ENCODE measurements at places on chromosomes 6 and 20.

DNA sequence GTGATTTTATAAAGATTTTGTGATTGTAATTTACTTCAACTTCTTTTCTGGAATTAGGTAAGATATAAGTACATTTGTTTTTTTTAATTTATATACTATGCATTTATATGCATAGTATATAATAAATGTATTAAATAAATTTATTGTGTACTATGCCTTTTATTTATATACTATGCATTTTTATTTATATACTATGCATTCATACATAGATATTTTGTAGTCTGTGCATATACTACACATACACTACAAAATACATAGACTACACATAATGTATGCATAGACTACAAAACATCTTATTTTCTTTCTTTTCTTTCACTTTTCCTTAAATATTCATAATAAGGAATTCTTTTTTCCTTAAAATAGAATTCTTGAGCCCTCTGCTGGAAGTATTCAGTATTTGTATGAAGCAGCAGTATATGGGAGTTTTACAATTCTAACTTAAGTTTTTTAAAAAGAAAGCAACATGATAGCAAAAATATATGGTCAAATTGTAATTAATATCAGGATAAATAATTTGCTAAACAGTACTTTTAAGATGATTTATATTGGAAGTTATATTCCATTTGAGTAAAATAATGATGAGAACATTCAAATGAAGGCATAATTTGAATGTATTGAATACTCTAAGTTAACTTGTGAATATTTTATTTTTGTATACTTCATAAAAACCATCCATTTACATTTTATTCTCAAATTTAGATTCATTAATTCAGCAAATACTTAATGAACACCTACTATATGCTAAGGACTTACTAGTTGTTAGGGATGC, 129.3 kb downstream of the KLHL32 start:
- DNase-seq: no peak

DNA sequence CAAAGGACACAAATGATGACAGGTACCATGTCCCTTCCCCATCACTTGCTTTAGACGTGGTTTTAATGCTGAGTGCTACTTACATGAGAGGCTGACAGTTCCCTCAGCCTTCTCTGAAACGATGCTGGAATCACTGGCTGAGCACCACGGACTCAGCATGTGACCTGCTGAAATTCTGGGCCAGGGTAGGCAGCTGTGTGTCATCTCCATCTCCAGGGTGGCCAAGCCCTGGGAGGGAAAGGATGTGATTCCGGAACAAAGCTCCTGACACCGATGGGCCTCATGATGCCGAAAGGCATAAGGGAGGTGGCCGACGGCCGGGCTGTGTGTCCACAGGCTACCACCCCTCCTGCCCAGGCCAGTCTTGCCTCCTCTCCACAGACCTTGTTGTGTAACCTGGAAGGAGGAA, 184.3 kb upstream of the CST7 start:
- DNase-seq: no peak

DNA sequence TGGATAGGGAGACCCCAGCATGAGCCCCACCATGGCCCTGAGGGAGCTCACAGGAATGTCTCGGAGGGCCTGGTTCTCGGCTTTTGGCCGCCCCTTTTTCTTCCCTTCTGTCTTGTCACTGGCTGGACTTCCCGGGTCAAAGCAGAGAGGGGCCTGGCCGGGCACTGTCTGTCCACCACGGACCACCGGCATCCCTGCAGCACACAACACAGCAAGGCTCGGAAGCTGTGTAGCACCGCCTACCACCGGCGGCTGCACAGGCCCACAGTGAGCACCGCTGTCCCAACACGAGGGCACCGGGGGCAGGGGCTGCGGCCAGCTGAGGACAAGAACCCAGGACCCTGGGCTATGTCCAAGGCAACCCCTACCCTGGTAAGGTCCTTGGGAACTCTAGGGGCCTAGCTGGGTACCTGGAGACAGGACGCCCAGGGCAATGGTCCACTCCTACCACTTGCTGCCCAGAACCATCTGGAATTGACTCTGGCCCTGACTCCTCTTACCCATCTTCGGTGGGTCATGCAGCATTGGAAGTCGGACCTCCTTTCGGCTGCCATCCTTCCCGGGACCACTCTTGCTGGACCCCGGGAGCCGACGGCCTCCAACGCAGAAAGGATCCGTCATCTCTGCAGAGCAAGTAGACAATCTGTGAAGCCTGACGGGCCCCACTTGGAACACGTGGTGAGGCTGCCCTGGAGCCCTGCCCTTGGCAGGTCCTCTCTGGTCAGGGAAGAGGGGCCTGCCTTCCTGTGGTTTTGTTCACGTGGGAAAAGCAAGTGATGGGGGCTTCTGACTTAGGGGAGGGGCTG, 2.2 kb downstream of the ZNF512B start:
- DNase-seq: no peak

GRCh38 chr6:135955099-135955498, 103.6 kb downstream of the PDE7B start:
- no peak for DNase-seq

DNA sequence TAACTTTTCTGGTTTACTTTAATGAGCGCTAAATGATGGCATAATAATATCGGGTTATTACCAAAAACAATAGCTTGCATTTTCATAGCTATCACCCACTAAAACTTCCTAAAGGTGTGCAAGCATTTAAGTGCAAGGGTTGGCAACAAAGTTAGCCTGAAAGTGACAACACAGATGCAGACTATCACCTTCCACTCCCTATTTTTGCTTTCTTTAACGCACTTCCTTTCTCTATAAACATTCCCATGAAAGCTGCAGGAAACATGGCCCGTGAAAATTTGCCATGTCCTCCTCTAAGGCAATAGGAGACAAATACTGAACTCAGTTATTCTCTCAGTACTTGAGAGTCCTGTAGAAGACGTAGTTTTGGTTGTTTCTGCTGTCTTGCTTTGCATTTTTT, 2.7 kb downstream of the MYCT1 start:
- DNase-seq: no peak

DNA sequence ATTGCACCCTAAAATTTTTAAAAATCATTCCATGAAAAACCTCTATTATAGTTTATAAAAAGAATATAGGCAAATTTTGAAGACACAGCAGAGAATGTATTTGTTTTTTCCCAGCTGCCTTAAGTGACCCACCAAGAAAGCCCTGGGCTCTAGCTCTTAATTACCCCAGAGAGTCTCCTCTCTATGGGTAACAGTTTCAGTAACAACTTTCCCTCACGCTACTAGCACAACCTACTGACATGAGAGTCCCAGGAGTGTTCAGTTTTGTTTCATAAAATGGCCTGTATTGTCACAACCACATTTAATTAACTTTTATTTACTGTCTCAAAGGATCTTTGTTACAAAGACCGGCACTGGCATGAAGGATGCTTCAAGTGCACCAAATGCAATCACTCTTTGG, 41.5 kb downstream of the FHL5 start:
- DNase-seq: no peak

DNA sequence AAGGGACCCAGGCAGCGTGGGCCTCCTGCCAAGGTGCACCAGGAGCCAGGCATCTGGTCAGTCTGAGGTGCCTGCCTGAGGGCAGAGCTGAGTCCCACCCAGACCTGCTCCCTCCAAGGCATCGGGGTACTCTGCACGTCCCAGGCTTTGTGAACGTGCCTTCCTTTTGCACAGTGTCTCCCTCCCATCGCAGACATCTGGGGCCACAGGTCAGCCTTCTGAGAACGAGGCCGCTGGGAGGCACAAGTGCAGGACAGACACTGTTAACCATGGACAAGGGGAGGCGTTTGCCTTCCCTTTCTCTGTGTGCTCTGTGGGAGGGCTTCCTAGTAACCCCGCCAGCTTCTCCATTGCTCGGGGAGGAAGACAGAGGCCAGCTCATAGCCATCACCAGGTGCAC, 47.6 kb downstream of the TFAP2C start:
- DNase-seq: no peak

DNA sequence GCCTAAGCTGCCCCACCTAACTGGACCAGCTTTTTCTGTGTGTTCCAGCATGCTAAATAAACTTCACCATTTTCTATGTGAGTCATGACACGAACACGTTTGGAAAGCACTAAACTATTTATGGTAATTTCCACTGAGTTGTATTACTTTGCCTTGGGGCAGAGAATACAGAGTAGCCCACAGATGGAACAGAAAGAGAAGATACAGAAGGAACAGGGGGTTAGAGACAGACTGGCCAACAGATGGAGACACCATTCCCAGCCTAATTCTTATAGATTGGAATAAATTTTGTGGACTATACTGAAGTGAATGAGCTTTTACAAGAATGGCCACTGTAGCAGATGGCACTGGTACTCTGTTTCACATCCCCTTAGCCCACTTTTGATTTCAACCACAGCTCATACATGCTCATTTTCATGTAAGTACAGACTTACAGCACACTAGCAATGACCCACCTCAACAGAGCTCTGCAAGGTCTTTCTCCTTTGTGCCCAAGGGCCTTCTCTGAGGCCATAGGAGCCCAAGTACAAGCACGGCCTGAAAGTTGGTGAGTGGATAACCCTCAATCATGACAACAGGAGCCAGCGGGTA, 13.1 kb upstream of the NT5DC1 start:
- DNase-seq: no peak

Data from stimulated activated CD8-positive, alpha-beta memory T cell treated with anti-CD3 and anti-CD28 coated beads, Interleukin-7, amount 100 ng/mL, for 48 hours (primary cell).